ENCODE measurements at places on chromosomes 4 and X. TPM values are rescaled to one million over a fixed set of nuclear protein-coding genes. Genes with fewer than 3 reads are reported as not detected.

The NCBP2L gene
- not detected for total RNA-seq

DNA sequence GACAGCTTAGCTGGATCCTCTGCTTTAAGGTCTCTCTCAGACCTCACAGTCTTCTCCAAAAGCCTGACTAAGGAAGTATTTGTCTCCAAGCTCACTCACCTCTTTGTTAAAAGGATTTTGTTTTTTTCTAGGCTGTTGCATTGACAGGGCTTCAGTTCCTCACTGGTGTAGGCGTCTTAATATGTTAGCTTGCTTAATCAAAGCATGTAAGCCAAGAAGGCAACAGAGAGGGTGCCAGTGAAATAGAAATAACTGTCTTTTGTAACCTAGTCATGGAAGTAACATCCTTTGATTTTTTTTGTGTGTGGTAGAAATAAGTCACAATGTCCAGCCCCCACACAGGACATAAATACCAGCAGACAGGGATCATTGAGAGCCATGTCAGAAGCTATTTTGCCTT, 58.8 kb downstream of the FIP1L1 start:
- no peak for DNase-seq

GRCh38 chr4:98963538-98964433, 31.7 kb upstream of the METAP1 start:
- DNase-seq: no peak

The MYOZ2 gene
- total RNA-seq: not detected

The PROM1 gene
- 60.8 TPM for total RNA-seq

The CXCL1 gene
- not detected for total RNA-seq

GRCh38 chrX:140274811-140275525, 229.9 kb downstream of the SOX3 start:
- no peak for DNase-seq

The RHOXF1 gene
- 0.33 TPM for total RNA-seq

The PPEF1 gene
- total RNA-seq: 0.52 TPM

DNA sequence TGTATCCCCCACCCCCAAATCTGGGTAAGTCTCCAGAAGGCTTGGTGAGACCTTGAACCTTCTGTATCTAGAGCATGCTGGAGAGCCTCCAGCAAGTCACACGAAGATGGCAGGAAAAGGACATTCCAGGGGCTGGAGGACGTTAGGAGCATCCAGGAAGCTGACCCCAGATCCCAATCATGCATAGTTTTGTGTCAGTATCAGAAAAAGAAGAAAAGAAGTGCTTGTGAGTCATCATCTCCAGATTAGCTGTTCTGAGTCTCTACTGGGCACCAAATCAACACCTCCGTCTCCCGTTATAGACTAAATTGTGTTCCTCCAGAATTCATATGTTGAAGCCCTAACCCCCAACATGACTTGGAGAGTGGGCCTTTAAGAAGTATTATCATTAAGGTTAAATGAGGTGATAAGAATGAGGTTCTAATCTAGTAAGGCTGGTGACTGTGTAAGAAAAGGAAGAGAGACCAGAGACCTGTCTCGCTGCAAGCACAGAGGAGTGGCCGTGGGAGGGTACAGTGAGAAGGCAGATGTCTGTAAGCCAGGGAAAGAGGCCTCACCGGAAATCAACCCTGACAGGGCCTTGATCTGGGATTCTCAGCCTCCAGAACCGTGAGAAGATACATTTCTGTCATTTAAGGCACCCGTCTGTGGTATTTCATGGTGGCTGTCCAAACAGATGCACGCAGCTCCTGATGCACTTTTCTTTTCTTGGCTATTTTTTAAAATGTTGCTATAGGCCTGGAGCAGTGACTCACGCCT, 38.1 kb upstream of the CLDN24 start:
- no peak for DNase-seq

DNA sequence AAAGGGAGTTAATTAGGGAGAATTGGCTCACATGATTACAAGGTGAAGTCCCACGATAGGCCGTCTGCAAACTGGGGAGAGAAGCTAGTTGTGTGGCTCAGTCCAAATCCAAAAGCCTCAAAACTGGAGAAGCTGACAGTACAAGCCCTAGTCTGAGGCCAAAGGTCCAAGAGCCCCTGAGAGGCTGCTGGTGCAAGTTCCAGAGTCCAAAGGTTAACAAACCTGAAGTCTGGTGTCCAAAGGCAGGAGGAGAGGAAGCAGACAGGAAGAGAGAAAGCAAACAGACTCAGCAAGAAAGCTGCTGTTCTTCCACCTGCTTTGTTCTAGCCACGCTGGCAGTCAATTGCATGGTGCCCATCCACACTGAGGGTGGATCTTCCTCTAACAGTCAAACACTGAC, 29.0 kb upstream of the SPACA5B start:
- no peak for DNase-seq

DNA sequence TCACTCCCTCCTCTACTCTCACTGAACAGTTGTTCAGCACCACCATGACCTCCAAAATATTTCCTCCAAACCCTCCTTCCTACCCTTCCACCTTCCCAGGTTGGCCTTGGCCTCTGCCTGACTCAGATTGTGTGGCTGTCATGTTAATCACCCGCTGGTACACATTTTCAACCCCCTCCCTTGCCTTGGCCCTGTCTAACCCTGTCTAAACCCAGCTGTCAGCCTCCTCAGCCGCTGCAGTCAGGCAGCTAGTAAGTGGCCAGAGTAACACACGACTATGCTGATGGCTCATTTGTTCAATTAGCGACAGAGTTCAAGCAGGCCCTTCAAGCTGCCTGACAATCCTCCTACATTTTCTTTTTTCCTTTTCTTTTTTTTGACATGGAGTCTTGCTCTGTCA, 18.0 kb downstream of the ING2 start:
- DNase-seq: no peak

- DNase-seq: no peak
Measured at GRCh38 chrX:71216485-71216884, 6.5 kb upstream of the GJB1 start.

GRCh38 chr4:173146456-173146855, 22.2 kb upstream of the GALNT7 start:
- no peak for DNase-seq

GRCh38 chr4:120850018-120850599, 72.4 kb downstream of the PRDM5 start:
- no peak for DNase-seq

DNA sequence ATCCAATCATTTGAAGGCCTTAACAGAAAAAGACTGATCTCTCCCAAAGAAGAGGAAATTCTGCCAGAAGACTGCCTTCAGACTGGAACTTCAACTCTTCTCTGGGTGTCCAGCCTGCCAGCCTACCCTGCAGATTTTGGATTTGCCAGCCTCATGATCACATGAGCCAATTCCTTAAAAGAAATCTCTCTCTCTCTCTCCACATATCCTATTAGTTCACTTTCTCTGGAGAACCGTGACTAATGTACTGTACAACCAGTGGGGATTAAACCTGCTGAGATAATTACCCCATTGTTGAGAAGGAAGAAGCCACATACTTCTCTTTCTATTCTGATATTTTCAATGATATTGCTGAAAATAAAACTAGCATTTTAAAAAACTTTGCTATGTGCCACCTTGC, 711.3 kb upstream of the AMOT start:
- DNase-seq: no peak

DNA sequence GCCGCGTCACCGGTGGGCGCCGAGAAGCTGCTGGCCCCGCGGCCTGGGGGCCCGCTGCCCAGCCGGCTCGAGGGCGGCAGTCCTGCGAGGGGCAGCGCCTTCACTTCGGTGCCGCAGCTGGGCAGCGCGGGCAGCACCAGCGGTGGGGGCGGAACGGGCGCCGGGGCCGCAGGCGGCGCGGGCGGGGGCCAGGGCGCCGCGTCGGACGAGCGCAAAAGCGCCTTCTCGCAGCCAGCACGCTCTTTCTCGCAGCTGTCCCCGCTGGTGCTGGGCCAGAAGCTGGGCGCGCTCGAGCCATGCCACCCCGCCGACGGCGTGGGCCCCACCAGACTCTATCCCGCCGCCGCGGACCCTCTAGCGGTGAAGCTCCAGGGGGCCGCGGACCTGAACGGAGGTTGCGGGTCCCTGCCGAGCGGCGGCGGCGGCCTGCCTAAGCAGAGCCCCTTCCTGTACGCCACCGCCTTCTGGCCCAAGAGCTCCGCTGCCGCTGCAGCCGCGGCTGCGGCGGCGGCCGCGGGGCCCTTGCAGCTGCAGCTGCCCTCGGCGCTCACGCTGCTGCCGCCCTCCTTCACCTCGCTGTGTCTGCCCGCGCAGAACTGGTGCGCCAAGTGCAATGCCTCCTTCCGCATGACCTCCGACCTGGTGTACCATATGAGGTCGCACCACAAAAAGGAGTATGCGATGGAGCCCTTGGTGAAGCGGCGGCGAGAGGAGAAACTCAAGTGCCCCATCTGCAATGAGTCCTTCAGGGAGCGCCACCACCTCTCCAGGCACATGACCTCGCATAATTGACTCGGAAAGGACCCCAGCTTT, 5.6 kb downstream of the PRDM8 start:
- DNase-seq: no peak

DNA sequence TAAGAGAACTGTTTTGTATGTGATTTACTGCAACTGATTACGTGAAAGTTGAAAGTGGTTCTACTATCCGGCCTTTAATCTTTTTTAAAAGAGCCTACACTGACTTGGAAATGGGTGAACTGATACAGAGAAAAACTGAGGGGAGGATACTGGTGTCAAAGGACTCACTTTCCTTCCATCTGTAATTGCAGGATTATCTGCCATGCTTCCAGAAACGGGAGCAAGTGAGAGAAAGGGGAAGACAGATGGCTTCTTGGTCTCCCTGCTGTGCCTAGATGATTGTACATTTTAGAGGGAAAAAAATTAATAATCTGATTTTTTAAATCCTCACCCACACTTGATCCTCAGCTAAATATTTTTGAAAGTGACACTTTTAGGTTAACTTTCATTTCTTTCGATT, 88.3 kb upstream of the GRID2 start:
- no peak for DNase-seq

GRCh38 chrX:105463473-105463872, 243.0 kb upstream of the TEX13A start:
- no peak for DNase-seq

The LARP1B gene
- 15.6 TPM for total RNA-seq

- DNase-seq: no peak
Measured at GRCh38 chr4:16227462-16227868, 1.2 kb upstream of the TAPT1 start.

GRCh38 chr4:108611365-108611764, 9.0 kb upstream of the RPL34 start:
- DNase-seq: no peak

GRCh38 chrX:140821280-140821679, 111.7 kb downstream of the LINC00632 start:
- no peak for DNase-seq

DNA sequence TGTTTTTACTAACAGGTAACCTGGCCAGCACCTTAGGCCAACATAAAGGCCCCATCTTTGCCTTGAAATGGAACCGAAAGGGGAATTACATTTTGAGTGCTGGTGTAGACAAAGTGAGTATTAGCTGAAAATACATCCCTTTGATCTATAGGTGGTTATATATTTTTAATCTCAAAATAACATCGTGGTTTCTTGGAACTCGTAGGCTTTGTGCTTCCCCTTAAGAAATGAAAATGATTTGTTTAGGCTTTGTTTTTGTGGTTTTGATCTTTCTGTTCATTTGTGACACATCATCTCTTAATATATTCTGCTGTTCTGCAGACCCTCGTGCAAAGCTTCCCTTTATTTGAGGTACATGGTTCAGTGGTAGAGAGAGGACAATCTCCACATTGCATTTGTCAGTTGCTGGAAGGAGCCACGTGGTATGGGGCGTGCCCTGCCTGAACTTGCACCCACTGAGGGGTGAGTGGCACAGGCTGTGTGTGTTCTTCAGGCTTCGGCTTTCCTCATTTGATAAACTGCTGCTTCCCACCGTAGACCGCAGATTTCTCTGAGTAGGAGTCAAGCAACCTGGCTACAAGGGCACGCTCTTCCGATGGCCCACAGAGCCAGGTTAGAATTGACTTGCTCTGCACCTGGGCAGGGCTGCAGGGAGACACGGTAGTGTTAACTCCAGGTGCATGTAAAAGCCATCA, 72.2 kb downstream of the GPR143 start:
- DNase-seq: no peak

GRCh38 chr4:12635629-12636028, 848.5 kb downstream of the RAB28 start:
- DNase-seq: no peak

The CHIC1 gene
- 8.5 TPM for total RNA-seq

- no peak for DNase-seq
Measured at GRCh38 chrX:48681539-48682183, 1.9 kb upstream of the WAS start.

The FGA gene
- total RNA-seq: not detected

DNA sequence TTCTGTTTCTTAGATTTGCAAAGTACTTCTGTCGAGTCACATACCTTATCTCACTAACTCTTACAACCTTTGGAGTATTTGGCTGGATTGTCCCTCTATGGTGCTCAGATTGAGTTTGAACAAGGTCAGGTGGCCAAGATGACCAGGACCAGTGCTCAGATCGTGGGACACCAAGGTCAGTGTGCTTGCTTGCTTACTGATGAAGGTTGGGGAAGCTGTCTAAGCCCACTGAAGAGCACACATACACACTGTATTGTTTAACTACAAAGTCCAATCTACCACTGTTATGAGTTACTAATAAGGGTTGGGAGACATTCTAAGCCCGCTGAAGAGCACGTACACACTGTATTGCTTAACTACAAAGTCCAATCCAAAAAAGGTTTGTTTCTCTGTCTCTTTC, 53.7 kb downstream of the TAB3 start:
- no peak for DNase-seq

DNA sequence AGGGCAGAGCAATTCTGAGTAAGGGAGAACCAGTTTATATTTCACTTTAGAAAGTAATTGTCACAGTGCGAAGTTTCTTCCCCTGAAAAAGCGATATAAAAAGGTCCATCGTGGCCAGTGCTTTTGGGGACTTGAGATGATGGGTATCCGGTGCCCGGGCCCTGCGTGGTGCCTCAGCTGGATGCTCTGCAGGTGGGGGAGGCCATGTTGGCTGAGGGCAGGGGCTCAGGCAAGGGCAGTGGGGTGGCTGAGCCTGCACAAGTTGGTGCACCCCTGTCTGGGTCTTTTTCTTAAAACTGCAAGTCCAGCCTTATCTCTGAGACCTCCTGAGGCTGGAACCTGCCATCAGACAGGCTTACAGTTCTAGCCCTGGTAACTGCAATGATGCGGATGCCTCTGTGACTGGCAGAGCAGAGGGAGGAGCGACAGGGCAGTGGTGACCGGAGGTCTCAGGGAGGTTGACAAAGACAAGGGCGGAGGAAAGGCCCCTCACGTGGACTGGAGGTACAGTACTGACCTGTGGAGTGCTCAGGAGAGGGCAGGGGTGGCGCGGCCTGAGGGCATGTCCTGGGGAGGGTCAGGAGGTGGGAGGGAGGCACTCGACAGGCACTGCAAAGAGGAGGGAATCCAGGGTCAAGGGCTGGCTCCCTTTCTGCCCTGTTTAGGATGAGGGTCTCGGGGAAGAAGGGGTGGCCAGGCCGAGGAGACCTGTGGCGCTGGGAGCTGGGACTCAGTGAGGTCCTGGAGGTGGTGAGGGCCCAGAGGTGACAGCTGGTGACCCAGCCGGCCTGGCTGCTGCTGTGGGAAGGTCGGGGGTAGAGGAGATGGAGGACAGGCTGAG, 1.8 kb downstream of the RGS12 start:
- no peak for DNase-seq

- DNase-seq: no peak
Measured at GRCh38 chr4:113921089-113921794, 58.2 kb downstream of the ARSJ start.

Measured in neural crest cell (in vitro differentiated cells).